ENCODE measurements at places on chromosomes 4 and X. TPM values are rescaled to one million over a fixed set of nuclear protein-coding genes. Genes with fewer than 3 reads are reported as not detected.

DNA sequence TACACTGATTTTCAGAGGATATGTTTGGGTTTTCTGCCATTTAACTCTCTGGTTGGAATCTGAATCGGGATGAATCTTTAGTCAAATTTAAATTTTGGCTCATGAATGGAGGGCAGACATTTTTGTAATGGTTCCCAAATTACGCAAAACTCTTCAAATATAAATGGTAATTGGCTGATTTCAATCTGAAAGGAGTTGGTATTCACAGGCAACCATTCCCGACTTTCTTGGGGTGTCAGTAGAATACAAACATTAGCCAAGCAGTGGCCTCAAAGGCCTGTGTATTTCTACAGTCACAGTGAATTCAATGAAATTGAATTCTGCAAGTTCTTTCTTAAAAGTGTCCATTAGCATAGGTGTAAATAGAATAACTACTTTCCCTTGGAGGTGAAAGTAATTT lies 668.8 kb upstream of the PRKX start:
- no peak for DNase-seq

DNA sequence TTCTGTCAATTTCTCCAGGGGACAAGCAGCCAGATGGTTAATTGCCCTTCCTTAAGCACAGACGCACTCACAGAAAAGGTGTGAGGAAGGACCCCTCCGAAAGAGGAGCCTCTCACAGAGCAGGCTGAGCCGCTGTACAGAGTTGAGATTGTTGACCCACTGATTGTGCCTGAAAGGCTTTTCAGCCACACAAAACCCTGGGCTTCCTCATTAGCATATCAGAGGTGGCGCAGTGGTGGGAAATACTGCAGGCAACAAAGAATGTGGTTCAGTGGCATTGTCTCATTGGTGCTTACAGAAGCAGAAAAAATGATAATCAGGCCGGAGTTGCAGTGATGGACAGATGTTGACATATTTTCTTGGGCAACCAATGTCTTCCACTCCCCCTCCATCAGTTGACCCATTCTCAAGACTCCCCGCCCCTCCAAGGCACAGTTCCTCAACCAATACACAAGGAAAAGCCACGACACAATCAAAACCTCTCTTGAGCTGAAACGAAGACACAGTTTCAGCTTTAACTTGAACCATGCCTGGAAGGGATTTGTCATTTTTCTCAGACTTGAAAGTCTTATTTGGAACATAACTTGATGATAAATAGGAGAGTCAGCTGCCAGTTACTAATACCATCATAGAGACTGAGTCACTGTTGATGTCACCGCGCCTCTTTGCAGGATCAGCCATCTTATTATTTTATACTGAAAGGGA lies 53.1 kb downstream of the ATXN3L start:
- no peak for DNase-seq

Gene ZNF732
- 0.03 TPM for polyA plus RNA-seq

DNA sequence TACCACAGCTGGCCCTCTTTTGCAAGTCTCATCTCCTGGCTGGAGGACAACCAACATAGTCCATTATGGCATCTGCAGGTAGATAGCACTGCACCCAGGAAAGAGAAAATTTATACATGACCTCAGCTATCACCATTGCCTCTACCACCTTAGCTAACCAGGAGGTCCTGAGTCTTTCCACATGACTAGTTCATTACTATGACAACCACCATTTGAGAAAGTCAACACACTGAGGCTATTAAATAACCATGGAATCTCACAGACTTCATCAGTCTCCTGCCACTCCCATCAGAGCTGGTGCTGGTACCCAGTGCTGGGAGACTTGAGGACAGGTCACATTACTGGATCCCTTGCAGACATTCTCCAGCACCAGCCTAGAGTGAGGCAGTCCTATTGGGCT lies 285.9 kb downstream of the GBA3 start:
- no peak for DNase-seq

DNA sequence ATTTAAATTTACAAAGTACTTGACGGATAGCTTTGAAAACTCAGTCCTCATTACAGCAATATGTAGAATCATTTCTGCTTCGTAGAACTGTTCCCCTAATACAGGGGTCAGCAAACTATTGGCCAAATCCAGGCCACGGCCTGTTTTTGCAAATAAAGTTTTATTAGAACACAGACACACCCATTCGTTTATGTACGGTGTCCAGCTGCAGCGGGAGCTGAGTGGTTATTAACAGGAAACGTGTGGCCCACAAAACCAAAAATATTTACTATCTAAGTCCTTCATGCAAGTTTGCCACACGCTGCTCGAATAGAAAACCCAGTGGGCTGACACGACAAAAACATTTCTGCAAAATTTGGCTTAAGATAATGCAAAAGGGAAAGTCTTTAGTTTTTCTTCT lies 146.5 kb downstream of the AFAP1 start:
- no peak for DNase-seq

- no peak for DNase-seq
These were observed 39.7 kb upstream of the TBC1D14 start for GRCh38 chr4:6869944-6870343.
